ENCODE measurements at places on chromosomes 12 and 14.
A peak's percentile ranks its signal among the peaks of the same experiment; 100 is the strongest.

- peak; percentile 47 for DNase-seq
These were observed 448.4 kb upstream of the SEL1L start for GRCh38 chr14:81982046-81982445.

- DNase-seq: no peak
These were observed 324.0 kb downstream of the TMEM117 start for GRCh38 chr12:44159862-44160261.

- DNase-seq: peak; percentile 98
These were observed 5.6 kb downstream of the TNFRSF1A start for GRCh38 chr12:6336079-6336888.

GRCh38 chr14:101843665-101844064 lies 82.2 kb downstream of the PPP2R5C start:
- DNase-seq: no peak

Measured in skin of body (tissue), 3 donors.